Left lobe of liver (tissue), 2 donors: ENCODE measurements at places on chromosomes 5 and 9. TPM values are rescaled to one million over a fixed set of nuclear protein-coding genes. Genes with fewer than 3 reads are reported as not detected.

ADGRV1 gene
- total RNA-seq = 9.3 TPM

FBP2 gene
- total RNA-seq = not detected

FAM153A gene
- 0.73 TPM for total RNA-seq

ECM2 gene
- total RNA-seq = 21.0 TPM

TEX53 gene
- not detected for total RNA-seq

SPATA31C1 gene
- total RNA-seq = not detected

WWC1 gene
- total RNA-seq = 11.2 TPM

ATP10B gene
- 0.10 TPM for total RNA-seq

DRD1 gene
- 0.13 TPM for total RNA-seq
